ENCODE measurements at places on chromosomes 2 and 18.

DNA sequence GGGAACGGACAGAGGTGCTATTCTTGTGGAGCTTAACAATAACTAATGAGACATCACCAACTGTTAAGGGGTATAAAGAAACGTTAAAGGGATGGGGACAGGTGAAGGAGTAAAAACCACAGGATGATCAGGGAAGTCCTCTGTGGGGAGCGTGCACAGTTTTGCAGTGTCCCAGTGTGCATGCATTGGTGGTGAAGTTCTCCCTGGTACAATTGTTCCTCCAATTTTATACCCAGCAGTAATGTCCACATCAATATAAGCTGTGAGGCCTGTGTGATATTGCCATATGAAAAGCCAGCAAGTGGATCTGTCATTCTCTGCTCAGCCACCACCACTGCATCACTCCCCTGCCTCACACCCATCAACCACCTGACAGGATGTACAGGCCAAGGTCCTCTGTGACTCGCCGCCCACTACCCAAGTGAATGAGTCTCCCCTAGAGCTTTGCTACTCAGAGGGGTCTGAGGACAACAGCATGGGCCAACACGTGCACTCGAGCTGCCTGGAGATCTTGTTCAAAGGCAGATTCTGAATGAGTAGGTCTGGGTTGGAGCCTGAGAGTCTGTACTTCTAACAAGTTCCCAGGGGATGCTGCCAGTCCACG, 4.6 kb downstream of the MLPH start:
- no peak for DNase-seq

- DNase-seq = no peak
Measured at GRCh38 chr18:22628795-22629510, 211.2 kb upstream of the CTAGE1 start.

- DNase-seq = no peak
Measured at GRCh38 chr2:187842315-187842714, 288.1 kb upstream of the TFPI start.

- DNase-seq = no peak
Measured at GRCh38 chr2:239042046-239042445, 194.2 kb downstream of the TWIST2 start.

DNA sequence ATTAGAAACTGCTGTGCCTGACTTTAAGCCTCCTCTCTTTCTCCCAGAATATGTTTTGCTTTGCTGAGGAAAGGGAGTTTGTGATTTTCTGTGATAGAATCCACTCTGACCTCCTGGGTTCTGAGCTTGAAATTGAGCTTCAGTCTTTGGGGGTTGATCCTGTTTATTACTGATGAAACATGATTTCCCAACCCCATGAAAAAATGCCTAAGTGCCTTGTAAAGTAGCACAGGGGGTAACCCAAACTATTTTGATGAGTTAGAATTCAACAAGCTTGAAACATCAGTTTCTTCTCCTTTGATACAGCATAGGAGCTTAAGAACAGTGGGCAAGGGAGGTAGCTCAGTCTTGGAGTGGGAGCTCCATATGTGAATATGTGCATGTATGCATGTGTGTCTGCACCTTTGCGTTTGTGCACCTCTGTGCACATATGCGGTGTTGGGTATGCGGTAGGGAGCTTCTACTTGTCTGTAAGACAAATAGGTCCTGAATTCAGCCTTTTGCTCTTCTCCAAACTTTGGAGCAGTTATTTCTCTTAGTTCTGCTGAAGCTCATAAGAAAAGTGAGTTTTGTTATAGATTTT, 364.6 kb downstream of the OSR1 start:
- DNase-seq = no peak

DNA sequence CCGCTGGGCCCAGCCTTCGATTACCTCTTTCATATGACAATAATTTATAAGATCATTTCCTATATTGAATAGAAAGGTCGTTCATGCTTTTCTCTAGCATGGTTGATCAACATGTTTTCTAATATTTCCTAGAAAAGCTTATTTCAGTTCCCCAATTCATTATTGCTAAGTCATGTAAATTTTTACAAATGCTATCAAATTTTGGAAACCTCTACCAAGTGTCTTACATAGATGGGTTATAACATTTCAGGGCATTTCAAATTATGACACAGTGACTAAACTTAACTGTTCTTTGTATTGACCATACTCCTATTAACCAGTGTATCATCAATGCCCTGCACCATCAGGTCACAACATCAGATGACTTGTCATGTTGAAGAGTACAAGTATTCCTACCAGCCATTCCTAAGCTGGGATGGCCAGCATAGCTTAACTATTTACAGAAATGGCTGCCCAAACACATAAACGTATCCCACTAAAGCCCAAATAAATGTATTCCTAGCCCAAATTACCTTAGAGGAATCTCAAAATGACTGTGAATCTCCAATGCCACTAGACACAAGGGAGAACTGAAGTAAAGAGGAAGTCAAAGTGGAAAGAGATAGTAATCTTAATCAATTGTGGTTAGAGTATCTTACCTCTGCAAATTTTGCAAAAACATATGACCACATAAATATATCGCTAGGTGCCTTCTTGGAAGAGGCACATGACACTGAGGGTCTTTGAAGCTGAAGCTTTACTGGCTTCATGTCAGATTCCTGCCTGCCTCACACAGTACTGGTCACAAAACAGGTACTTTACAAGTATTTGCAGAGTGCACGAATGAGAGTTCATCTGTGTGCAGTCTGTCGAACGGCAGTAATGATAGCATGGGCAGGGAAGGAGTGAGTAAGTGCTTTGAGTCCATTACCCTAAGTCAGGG, 87.3 kb upstream of the TLK1 start:
- DNase-seq = peak; percentile 6

Data from effector memory CD4-positive, alpha-beta T cell (primary cell).